ENCODE measurements at places on chromosomes 2 and 18.

GRCh38 chr2:191321861-191322662 lies 76.9 kb downstream of the MYO1B start:
- DNase-seq: peak; percentile 91

DNA sequence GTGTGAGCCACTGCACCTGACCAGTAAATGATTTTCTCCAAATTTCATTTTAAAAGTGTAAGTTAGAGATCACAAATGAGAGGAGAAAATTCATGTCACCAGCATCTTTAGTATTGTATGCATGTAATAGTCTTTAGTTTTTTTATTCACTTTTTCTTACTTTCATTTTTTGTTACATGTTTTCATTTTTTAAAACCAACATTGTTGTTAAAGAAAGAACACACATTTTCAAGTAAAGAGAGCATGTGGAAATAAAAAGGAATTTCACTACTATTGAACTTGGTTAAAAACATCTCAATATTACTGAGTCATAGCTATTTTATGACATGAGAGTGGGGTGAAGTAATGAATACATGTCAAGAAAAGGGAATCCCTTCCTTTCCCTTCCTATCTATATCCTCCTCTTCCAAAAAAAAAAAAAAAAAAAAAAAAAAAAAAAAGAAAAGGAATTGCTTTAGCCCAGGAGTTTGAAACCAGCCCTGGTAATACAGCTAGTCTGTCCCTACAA lies 29.1 kb upstream of the PMAIP1 start:
- DNase-seq: peak; percentile 55

DNA sequence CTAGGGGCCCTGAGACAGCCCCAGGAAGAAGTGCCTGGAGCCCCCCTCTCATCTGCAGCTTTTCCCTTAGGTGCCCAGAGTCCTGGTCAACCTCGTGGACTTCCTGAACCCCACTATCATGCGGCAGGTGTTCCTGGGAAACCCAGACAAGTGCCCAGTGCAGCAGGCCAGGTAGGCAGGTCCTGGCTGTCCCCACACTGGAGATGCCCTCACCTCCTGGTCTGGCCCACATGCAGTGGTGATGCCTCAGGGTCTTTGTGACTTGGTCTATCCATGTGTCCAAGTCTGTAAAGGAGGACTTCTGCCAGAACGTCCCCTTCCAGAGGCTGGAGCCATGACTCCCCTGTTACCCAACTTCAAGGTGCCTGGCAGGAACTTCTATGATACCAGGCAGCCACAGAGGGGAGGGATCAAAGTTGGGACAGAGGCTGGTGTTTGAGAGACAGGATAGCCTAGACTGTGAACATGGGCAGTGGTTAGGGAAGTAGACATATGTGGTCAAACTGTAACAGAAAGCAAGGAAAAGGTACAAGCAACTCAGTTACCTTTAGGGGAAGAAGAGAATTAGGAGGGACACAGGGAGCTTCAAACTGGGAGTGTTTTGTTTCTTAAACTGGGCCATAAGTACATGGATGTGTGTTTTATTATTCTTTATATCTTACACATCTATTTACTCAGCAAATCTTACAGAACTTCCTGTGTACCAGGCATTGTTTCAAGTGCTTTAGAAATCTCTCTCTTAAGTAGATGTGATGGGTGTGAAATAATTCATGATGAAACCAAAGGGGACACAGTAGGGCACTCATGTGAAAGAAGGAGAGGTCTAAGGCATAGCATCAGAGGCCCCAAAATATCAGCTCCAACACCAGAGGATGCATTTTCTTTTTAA lies 107.1 kb downstream of the PLB1 start:
- DNase-seq: no peak

- DNase-seq: no peak
Observed at GRCh38 chr2:51472300-51472699, 440.4 kb upstream of the NRXN1 start.

GRCh38 chr2:100833331-100833730 lies 13.4 kb downstream of the NPAS2 start:
- no peak for DNase-seq

DNA sequence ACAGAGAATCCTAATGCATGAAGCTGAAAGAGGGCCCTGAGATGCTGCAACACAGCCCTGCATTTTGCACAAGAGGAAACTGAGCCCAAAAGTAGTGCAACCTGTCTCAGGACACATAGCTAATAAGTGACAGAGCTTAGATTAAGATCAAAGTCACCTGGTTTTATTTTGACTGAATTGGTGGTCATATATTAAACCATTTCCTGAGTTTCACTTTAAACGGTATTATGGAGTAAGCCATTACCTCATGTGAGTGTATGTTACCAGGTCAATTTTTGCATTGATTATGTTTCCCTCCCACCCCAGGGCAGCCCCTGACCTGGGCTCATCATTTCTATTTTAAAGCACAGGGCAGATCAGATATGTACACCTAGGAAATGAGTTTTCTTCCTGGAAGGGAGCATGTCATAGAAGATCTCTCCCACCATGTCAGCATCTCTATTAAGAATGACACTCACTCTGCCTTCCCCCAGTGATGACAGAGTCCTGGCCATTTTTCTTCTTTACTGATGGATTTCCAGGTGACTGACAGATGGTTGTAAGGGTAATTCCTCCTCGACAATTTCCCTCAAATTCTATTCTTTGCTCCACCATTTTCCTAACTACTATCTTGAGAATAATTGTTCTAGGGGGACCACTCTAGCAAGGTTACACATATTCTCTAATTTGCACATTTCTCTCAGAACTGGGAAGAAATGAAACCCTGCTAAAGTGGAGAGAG lies 441.3 kb upstream of the SLC14A2 start:
- no peak for DNase-seq

GRCh38 chr2:180742801-180743200 lies 237.6 kb upstream of the UBE2E3 start:
- DNase-seq: peak; percentile 31

DNA sequence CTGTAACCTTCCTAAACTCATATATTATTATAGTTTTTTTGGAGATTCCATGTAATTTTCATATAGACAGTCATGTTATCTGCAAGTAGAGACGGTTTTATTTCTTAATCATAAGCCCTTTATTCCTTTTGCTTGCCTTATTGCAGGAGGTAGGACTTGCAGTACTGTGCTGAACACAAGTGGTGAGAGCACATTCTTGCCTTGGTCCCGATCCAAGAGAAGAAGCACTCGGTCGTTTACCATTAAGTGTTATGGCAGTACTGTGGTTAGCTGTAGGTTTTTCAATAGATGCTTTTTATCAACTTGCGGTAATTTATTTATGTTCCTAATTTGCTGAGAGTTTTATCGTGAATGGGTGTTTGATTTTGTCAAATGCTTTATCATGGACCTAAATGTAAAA lies 305.7 kb downstream of the DYSF start:
- DNase-seq: peak; percentile 70

GRCh38 chr2:96305979-96306308 lies 598 bp upstream of the SNRNP200 start:
- DNase-seq: no peak

DNA sequence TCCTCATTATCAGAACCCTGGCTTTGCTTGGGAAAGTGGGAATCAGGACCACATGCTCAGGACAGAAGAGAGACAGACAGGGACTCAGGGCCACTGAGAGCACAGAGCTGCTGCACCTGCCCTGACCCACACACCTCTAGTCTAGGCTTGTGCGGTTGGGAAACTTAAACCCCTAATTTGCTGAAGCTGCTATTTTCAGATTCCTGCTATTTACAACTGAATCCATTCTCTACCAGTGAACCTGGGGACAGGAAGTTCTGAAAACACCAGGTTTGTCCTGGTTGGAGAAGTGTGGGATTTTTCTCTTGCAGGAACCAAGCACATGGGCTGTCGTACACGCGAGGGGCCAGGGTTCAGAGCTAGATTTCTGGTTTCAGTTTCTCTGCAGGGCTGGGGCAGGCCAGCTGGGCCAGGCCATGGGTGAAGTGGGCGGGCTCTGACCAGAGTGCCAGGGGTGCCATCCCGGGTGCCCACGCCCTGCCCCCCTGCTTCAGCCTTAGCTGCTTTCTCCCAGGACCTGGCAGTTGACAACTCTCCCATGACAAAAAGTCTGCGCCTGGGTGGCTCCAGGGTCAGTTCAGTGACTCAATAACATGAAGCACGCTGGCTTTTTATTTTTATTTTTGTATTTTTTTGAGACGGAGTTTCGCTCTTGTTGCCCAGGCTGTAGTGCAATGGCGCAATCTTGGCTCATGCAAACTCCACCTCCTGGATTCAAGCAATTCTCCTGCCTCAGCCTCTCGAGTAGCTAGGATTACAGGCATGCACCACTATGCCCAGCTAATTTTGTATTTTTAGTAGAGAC lies 51.3 kb upstream of the SLC1A4 start:
- no peak for DNase-seq

DNA sequence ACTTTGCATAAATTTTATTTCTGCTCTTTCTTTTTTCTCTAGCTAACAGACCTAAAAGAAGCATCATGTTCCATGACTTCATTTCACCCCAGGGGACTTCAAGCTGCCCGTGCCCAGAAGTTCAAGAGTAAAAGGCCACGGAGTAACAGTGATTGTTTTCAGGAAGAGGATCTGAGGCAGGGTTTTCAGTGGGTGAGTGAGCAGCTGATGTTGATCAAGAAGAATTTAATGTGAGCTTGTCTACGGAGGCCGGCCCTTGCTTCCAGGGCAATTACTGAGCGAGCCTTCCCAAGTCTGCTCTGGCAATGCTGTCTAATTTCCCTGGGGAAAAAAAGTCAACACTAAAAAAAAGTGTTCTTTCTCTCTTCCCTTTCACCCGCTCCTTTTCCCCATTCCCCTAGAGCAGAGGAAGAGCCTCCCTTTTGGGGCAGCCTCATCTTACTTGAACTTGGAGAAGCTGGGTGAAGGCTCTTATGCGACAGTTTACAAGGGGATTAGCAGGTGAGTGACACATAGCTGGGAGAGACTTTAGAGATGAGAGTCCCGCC lies 1.2 kb downstream of the CDK15 start:
- peak; percentile 78 for DNase-seq

GRCh38 chr18:45248240-45248903 lies 366.9 kb upstream of the SLC14A2 start:
- DNase-seq: peak; percentile 56

GRCh38 chr2:15363142-15363541 lies 198.0 kb downstream of the NBAS start:
- peak; percentile 60 for DNase-seq

DNA sequence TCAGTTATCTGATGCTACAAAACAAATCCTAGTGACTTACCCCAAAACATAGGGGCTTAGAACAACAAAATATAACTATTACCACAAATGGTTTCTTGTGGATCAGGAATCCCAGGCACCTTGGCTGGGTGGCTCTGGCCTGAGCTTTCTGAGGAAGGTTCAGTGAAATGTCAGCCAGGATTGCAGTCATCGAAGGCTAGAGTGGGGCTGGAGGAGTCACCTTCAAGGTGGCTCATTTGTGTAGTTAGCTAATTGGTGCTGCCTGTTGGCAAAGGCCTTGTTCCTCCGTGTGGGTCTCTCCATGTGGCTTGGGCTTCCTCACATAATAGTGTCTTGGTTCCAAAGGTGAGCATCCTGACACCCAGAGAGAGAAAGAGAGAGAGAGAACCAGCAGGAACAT lies 57.4 kb downstream of the COPS8 start:
- no peak for DNase-seq

DNA sequence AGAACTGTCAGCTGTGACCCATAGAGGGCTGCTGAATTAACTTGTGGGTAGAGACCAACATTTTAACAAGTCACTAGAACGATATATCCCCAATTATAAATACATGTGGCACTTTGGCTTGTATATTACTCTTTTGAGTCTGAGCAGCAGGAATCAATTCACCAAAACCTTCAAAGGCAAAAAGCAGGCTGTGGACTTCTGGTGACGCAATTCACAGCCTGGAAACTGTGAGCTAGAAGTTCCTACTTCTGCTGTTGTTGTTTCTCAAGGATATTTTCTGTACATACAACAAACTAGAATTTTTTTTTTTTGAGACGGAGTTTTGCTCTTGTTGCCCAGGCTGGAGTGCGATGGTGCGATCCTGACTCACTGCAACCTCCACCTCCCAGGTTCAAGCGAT lies 37.3 kb downstream of the PTCD3 start:
- DNase-seq: no peak

DNA sequence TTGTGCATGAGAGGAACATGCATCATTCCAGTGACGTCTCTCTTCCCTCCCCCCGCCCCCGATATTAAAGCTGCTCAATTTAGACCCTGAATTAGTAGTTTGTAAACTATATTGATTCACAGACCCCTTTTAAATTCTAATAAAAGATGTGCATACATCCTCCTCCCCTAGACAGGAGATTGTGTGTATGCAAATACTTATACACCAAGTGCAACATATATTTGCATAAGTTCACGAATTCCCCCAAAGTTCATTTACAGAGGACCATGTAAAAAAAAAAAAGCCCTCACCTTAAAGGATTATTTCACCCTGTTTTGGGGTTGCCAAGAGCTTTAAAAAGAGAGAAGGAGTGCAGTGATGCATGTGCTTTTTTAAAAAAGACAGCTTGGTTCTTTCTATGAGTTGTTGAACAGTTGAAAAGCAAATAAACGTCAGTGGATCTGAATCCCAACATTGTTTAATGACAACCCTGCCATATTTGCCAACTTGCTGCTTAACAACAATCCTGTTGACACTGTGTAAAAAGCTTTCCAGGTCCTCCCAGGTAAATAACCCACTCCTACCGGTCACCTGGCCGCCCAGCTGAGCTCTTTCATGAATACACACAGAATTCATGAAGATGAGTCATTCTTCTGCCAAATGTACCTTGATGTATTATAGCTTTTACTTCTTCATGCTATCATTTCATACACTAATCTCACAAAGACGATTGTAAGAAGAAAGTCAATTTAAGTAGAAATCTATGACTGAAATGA lies 211.5 kb downstream of the IKZF2 start:
- DNase-seq: no peak

- peak; percentile 72 for DNase-seq
Observed at GRCh38 chr2:28956415-28956826, 24.7 kb upstream of the TOGARAM2 start.

GRCh38 chr2:9493478-9493877 lies 19.1 kb downstream of the IAH1 start:
- DNase-seq: no peak

DNA sequence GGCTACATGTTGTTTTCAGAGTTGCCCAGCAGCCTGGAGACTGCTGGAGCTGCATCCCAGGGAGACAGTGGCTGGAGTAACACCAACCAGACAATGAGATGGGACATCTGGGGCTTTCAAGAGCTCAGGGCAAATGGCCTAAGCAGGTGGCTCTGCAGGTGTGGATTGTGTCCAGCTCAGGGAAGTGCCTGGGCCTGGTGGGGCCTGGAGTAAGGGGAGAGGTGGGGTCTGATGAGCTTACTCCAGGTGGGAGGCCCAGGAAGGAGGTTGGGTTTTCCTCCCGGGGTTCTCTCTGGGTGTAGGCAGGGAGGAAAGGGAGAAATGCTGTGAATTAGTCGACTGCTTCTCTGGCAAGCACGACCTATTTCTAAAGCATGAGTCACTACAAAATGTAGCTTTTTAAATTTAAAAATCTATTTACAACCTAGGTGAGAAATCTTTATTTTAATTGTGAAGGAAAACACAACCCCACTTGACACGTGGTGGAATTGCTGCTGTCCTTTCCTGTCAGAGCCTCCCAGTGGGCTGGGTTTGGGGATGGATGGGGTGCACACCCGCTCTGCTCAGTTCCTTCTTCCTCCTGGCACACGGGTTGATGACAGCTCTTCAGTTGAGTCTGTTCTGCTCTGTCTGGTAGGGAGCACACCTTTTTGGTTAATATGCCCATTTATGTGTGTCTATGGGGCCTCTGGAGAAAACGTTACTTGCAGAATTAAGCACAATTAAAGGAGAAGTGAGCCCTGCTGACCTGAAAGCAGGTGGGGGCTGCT lies 81.6 kb downstream of the SH3RF3 start:
- DNase-seq: peak; percentile 21

GRCh38 chr2:111200333-111200881 lies 79.7 kb downstream of the BCL2L11 start:
- no peak for DNase-seq
